AG04449 (cell line): ENCODE measurements at places on chromosomes 1 and 21.

- DNase-seq: no peak
Observed at GRCh38 chr1:1432951-1433803, 2.3 kb upstream of the VWA1 start.

GRCh38 chr21:21007606-21008005 lies 9.4 kb downstream of the NCAM2 start:
- no peak for DNase-seq

GRCh38 chr1:21335750-21336224 lies 45.5 kb upstream of the ECE1 start:
- DNase-seq: no peak

GRCh38 chr1:7285856-7286454 lies 485.1 kb upstream of the VAMP3 start:
- no peak for DNase-seq

- no peak for DNase-seq
Observed at GRCh38 chr1:223763251-223763650, 50.9 kb downstream of the CAPN2 start.

DNA sequence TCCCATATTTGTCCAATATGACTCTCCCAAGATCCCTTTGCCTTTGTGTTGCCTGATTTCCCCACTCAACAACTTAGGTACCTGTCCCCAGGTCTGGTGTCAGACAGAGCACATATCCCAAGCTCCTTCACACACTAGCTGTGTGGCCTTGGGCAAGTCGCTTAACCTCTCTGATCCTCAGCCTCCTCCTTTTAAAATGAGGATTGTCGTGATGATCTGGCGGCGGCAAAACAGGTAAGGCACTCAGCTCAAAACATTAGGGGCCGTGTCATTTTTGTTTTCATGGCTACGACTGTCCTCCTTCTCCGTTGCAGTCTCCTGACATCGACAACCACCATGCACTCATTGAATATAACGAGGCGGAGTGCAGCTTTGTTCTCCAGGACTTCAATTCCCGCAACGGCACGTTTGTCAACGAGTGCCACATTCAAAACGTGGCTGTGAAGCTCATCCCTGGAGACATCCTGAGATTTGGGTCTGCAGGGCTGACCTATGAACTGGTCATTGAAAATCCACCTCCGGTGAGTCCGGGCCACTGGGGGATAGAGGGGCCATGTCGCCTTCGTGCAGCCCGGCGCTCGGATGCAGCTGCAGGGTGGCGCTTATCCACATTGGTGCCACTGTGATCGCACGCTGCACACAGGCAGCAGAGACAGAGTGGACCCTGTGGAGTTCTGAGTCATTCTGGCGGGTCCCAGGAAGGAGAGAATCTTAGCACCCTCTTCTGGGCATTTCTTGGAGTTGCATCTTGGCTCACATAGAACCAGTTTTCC lies 25.2 kb downstream of the FHAD1 start:
- peak; percentile 10 for DNase-seq

GRCh38 chr1:6247651-6248050 lies 3.7 kb downstream of the HES3 start:
- no peak for DNase-seq

GRCh38 chr1:31725134-31725533 lies 21.3 kb upstream of the COL16A1 start:
- DNase-seq: no peak

GRCh38 chr1:233675446-233675845 lies 61.5 kb downstream of the KCNK1 start:
- no peak for DNase-seq

GRCh38 chr1:1629430-1630190 lies 2.4 kb upstream of the MMP23B start:
- DNase-seq: no peak

DNA sequence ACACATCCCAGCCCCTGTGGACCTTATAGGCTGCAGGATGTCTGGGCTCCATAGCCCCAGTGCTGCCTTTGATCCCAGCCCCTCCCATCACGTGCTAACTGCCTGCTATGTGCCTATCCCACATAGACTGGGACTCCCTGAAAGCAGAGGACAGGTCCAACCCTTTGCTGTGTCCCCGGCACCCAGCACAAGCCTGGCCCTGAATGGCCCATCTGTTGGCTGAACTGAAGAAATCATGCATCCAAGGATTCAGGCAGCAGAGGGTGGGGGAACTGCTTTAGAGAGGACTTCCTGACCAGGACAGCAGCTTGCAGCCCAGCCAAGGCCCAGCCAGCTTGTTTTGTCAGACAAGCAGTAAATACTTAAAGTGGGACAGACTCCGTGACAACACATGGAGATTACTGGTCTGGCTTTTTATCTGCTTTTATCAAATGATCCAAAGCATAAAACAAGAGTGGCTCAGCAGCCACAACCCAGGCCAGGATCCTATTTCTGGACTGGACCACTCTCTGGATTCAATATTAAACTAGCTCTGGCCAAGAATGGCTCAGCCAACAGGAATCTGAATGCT lies 69.3 kb downstream of the GLIS1 start:
- DNase-seq: no peak
